KG1 (cell line): ENCODE measurements at places on chromosomes 1 and 21.

DNA sequence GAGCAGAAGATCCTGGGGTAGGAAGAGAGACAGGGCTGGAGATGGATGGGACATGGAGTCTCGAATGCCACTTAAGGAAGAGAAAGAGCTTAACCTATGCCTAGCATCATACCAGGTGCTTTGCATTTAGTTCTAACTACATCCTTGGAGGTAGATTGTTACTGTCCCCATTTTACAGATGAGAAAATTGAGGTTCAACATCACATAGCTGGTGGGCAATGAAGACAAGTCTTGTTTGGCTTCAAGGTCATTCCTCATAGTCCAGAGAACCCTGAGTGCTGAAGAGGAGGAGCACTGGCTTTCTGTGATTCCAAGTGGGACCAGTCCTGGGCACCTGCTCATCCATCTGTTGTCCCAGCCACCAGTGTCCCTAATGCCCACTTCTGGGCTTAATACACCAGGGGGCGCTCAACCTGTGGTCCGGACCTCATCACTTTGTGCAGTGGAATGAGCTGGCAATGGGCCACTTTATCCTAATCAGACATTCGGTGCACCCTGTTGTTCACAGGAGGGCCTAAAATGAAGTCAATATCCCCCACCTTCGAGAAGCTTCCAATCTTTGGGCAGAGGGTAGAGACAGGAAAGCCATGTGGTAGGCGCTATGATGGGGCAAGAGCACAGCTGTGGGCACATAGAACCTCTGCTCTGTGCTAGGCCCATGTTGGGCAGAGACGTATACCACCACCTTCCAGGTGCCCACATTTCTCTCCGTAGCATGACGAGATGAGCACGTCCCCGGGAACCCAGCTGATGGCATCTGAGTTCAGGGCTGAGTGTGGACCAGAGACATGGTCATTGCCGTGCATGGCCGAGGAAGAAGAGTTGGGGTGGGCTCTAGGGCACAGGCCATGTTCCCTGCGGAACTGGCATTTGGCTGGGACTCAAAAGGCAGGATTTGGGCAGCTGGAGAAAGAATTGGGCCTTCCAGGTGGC is 9.2 kb downstream of the RPS6KA1 start:
- DNase-seq, result no peak

GRCh38 chr21:29133796-29134195 is 3.4 kb downstream of the MAP3K7CL start:
- DNase-seq, result no peak

GRCh38 chr1:119766374-119766794 is 2.3 kb downstream of the HMGCS2 start:
- no peak for DNase-seq

DNA sequence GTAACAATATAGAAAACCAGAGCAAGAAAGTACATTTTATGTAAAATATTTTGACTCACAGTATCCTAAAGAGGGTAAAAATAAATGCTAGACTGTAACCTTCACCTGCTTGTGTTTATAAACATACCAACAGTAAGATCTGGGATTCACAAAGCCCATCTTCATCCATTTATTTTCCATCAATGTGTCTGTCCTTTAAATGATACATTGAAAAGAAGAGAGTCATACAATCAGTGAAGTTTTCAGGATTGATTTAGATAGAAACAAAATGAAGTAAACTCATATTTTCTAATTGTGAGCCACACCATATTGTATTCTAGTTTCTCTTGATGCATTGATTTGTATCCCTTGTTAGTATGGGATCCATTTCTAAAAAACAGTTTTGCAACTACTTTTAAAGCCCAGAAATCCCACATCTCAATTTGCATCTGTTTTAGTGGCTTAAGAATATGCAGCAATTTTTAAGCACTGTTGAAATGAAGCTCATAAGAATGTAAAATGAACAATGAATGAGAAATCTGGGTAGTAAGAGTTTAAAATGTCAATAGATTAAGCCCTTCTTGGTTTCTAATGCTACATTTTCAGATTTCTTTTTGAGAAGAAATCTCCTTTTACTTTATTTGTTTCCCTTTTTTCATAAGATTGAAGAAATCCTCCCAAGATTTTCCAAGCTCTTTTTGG is 548.1 kb upstream of the ADGRL2 start:
- no peak for DNase-seq

DNA sequence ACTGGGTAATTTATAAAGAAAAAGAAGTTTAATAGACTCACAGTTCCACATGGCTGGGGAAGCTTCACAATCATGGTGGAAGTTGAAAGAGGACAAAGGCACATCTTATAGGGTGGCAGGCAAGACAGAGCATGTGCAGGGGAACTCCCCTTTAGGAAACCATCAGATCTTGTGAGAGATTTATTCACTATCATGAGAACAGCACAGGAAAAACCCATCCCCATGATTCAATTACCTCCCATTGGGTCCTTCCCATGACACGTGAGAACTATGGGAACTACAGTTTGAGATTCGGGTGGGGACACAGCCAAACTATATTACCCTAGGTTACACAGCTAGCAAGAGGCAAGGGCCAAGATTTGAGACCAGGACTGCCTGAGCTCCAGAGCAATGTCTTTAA is 30.4 kb upstream of the SOX13 start:
- DNase-seq, result no peak

GRCh38 chr1:61120998-61121397 is 38.6 kb downstream of the NFIA start:
- no peak for DNase-seq

GRCh38 chr1:42479621-42480020 is 16.5 kb downstream of the CCDC30 start:
- no peak for DNase-seq
